ENCODE measurements at places on chromosomes 12 and 14. TPM values are rescaled to one million over a fixed set of nuclear protein-coding genes. Genes with fewer than 3 reads are reported as not detected.
A peak's percentile ranks its signal among the peaks of the same experiment; 100 is the strongest.

Gene TARBP2
- total RNA-seq, result 41.0 TPM

Gene CCDC196
- not detected for total RNA-seq

GRCh38 chr12:50322206-50322605 lies 38.9 kb upstream of the LIMA1 start:
- peaks cover 2% of the 10 kb centered on the region for H3K4me1 ChIP-seq
- no peak for DNase-seq
- H3K4me3 ChIP-seq, result no peak overlapping the region
- H3K36me3 ChIP-seq, result no peaks in the 10 kb centered on the region

GRCh38 chr12:27193106-27193505 lies 51.0 kb upstream of the STK38L start:
- H3K27ac ChIP-seq, result no peak overlapping the region
- H3K27me3 ChIP-seq, result no peaks in the 10 kb centered on the region
- DNase-seq, result no peak
- no peak overlapping the region for H3K4me3 ChIP-seq
- H3K4me1 ChIP-seq, result no peaks in the 10 kb centered on the region

Gene TAS2R46
- total RNA-seq, result 0.39 TPM

DNA sequence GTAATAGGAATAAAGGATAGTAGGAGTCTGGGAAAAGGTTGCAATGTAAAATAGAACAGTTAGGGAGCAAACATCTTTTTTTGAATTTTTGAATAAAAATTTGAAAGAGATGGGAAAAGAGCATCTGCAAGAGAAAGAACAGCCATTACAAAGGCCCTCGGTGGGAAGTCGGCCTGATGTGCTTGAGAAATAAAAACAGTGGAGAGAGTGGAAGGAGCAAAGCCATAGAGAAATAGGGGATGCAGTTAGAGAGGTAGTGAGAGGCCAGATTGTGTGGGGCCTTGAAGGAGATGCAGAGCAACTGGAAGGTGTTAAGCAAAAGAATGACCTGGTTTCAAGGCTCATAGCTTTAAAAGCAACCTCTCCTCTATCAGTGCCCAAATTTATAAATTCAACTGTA lies 409.8 kb downstream of the RERGL start:
- no peak for DNase-seq
- no peak overlapping the region for H3K27ac ChIP-seq
- no peaks in the 10 kb centered on the region for H3K36me3 ChIP-seq
- H3K4me3 ChIP-seq, result no peak overlapping the region
- no peaks in the 10 kb centered on the region for H3K4me1 ChIP-seq

GRCh38 chr12:76026643-76027063 lies 4.9 kb downstream of the PHLDA1 start:
- peaks cover 59% of the 10 kb centered on the region for H3K36me3 ChIP-seq
- peaks cover 41% of the 10 kb centered on the region for H3K4me1 ChIP-seq
- peak overlapping the region; percentile 18 for H3K4me3 ChIP-seq
- no peak overlapping the region for H3K27ac ChIP-seq

Gene SLC2A14
- not detected for total RNA-seq

DNA sequence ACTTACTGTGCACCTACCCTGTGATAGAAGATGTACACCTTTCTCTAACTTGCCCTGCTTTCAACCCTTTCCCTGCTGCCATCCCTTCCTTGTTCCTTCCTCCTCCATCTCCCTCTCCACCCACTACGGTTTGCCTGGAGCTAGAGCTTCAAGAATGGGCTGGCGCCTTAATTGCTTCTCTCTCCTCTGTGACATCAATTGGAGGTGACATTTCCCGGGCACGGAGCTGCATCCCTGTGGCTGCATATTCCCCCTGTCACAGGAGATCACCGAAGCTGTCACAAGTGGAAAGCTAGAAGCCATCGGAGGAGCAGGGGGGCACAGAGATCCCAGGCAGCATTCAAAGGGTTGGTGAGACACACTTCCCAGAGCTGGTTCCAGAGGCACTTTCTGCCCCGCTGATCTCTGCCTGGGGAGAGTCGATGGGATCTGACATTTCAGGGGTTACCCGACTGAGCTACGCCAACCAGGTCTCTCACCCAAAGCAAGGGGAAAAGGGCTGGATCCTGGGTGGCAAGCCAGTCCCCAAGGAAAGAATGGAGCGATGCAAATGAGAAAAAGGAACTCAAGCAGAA lies 604.9 kb downstream of the MED13L start:
- no peaks in the 10 kb centered on the region for H3K36me3 ChIP-seq
- H3K27ac ChIP-seq, result no peak overlapping the region
- peaks cover 1% of the 10 kb centered on the region for H3K27me3 ChIP-seq
- H3K4me1 ChIP-seq, result no peaks in the 10 kb centered on the region
- no peak overlapping the region for H3K4me3 ChIP-seq

Gene ASPG
- total RNA-seq, result not detected

Gene MAP1LC3B2
- total RNA-seq, result 1.7 TPM

- peak overlapping the region; percentile 94 for H3K4me3 ChIP-seq
- peaks cover 47% of the 10 kb centered on the region for H3K36me3 ChIP-seq
- H3K27me3 ChIP-seq, result no peaks in the 10 kb centered on the region
- peak overlapping the region; percentile 97 for H3K27ac ChIP-seq
These were observed 795 bp downstream of the STAT6 start for GRCh38 chr12:57110104-57111030.

Gene SPTB
- 0.32 TPM for total RNA-seq

GRCh38 chr14:94936901-94937685 lies 167.2 kb upstream of the GSC start:
- DNase-seq, result no peak
- H3K27me3 ChIP-seq, result no peaks in the 10 kb centered on the region
- H3K27ac ChIP-seq, result no peak overlapping the region

DNA sequence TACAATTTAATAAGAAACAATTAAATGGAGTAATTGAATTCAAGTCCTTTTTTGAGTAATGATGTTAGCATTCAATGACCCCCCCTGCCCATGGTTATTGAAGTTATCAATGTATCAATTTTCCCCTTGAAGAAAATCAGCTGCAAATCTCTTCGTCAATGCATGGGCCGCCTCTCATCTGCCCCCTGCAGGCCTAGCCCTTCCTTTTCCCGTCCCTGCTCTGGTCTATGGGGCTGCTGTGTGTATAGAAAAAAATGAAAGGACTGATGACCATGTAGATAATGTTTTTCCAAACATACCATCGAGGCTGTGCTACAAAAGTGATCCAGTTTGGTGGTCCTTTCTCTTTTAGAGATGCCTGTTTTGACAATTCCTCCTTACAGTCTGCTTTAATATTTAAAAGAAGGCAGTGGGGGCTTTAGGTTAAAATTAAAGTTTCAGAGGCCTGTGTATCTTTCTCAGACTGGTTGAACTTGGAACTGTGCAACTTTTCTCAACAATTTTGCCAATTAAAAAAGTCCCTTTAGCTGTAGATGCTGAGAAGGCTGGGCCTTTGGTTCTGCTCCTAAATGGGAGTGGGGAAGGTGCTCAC lies 98.4 kb downstream of the APAF1 start:
- no peak overlapping the region for H3K27ac ChIP-seq
- H3K4me1 ChIP-seq, result peaks cover 12% of the 10 kb centered on the region
- H3K27me3 ChIP-seq, result peaks cover 38% of the 10 kb centered on the region
- H3K4me3 ChIP-seq, result no peak overlapping the region
- DNase-seq, result peak; percentile 32

DNA sequence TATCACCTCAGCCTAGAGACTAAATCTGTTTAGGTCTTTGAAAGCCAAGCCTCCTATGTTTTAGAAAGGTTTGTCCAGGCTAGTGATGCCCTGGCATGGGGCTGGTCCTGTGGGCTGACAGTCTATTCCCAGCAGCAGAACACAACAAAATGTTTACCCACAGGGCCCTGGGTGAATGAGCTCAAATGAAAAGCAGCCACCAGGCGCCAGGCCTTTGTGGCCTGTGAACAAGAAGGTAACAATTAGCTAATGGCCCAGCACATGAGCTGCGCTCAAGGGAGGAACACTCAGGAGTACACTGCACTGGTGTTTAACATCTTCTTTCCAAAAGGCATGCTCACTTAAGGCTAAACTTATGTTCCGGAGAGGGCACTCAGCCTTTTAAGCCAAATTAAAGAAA lies 202.2 kb downstream of the MON2 start:
- H3K27ac ChIP-seq, result no peak overlapping the region
- no peak overlapping the region for H3K4me3 ChIP-seq
- H3K4me1 ChIP-seq, result no peaks in the 10 kb centered on the region
- no peaks in the 10 kb centered on the region for H3K27me3 ChIP-seq
- H3K36me3 ChIP-seq, result no peaks in the 10 kb centered on the region

Gene SLC6A13
- 0.64 TPM for total RNA-seq

DNA sequence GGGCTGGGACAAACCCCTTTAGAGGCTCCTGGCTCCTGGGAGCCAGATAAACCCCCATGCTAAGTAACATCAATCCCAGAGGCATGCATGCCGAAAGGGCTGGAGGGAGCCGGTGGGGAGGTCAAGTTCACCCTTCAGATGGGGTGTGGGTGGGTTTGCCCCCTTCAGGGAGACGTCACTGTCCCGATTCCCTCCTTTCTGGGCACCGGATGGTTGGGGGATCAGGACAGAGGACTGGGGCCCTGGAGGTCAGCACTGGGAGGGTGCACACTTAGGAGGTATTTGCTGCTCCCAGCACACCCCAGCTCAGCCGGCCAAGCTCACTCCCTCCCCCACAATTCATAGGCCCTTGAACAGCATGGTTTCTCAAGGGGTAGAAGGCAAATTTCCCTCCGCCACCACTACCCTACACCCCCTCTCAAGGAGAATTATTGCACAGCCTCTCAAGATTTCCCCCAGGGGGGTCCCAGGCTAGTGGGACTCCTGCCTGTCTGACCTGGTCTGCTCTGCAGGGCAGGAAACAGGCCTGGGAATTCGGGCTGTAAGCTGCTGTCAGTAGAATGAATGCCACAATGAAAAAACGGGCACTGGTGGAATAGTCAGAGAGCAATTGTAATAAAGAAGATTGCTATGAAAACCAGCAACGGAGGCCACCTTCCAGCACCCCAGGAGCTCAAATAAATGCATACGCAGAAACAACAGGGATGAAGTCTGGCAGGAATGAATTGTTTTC lies 63.5 kb downstream of the GALNT16 start:
- no peaks in the 10 kb centered on the region for H3K36me3 ChIP-seq
- no peaks in the 10 kb centered on the region for H3K4me1 ChIP-seq
- no peak for DNase-seq
- H3K4me3 ChIP-seq, result no peak overlapping the region

DNA sequence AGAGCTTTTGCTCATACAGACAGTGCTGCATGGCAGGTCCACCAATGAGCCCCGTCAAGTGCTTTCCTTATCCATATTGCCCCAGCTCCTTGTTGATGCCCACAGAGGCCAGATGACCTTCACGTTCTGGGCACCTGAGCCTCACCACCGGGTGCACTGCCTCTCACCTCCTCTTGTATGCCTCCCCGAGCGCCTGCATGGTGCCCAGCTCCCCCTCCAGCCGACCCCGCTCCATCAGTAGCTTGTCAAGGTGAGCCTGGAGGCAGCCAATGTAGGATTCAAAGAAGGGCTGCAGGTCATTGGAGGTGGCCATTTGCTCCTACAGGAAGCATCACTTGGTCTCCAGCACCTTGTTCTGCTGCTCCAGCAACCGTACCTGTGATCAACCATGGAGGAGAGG lies 31.8 kb upstream of the KRT77 start:
- no peak overlapping the region for H3K27ac ChIP-seq
- no peak for DNase-seq
- no peak overlapping the region for H3K4me3 ChIP-seq
- H3K4me1 ChIP-seq, result no peaks in the 10 kb centered on the region

Gene HVCN1
- 49.1 TPM for total RNA-seq

DNA sequence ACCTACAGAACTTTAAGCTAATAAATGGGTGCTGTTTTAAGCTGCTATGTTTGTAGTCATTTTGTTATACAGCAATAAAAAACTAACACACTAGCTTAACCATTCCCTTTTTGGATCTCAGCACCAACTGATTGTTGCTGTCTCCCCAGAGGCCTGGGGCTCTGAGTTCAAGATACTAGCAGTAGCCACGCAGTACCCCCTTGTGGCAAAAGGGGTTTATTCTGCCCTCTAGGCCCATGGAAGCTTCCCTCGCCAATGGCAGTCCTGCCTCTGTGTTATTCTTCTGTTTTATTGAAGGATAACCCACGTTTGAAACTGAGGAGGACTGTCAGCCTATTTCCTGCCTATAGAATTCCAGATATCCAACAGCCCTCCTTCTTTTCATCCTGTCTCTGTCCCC lies 455.3 kb upstream of the ATP2B1 start:
- no peaks in the 10 kb centered on the region for H3K36me3 ChIP-seq
- H3K27ac ChIP-seq, result no peak overlapping the region
- no peaks in the 10 kb centered on the region for H3K4me1 ChIP-seq
- DNase-seq, result no peak

- no peak overlapping the region for H3K4me3 ChIP-seq
- no peaks in the 10 kb centered on the region for H3K4me1 ChIP-seq
- no peak for DNase-seq
These were observed 326.4 kb downstream of the NUAK1 start for GRCh38 chr12:105812366-105812765.

Gene TMEM63C
- total RNA-seq, result 1.2 TPM

Gene RAD9B
- 2.8 TPM for total RNA-seq

DNA sequence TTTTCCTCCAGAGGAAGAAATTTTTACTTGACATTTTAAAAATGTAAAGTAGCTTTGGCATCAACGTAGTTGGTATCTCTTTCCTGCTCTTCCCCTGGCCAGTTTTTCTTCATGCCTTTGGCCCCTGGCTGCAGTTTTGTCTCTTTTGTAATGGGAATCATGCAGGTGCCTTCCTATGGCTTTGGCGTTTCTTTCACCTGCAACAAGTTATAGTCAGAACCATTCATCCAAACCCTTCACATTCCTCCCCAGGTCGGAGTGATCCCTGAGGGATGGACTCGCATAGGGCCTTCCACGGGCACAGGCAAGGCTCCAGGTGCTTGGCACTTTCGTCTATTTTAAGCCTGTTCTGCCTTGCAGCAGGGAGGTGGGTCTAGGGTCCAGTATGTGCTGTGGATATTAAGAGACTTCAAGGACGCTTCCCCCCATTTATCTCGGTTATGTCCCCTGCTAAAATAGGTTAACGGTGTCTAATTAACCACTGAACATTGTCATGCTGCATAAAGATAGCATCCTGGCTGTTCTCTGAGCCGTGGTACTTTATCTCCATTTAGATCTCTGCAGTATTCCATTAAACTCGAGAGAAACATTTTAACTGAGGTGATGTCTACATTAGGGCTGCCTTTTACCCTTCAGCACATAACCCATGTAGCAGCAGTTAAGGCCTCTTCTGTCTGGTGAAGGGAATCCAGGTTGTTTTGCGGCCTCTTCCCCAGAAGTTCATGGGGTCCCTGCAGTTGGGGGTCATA lies 66.3 kb downstream of the IFT43 start:
- no peak overlapping the region for H3K27ac ChIP-seq
- DNase-seq, result no peak
- no peaks in the 10 kb centered on the region for H3K4me1 ChIP-seq
- H3K4me3 ChIP-seq, result no peak overlapping the region

- no peak overlapping the region for H3K27ac ChIP-seq
- H3K4me3 ChIP-seq, result no peak overlapping the region
- no peak for DNase-seq
These were observed 148.0 kb upstream of the PWP1 start for GRCh38 chr12:107537464-107538119.

GRCh38 chr12:60094436-60094835 lies 498.6 kb downstream of the SLC16A7 start:
- no peaks in the 10 kb centered on the region for H3K36me3 ChIP-seq
- DNase-seq, result no peak
- H3K4me3 ChIP-seq, result no peak overlapping the region
- H3K27me3 ChIP-seq, result no peaks in the 10 kb centered on the region
- no peaks in the 10 kb centered on the region for H3K4me1 ChIP-seq

Data from activated naive CD8-positive, alpha-beta T cell treated with anti-CD3 and anti-CD28 coated beads for 36 hours (primary cell).